Esophagus squamous epithelium (tissue), 5 donors: ENCODE measurements at places on chromosomes 5 and 9.

DNA sequence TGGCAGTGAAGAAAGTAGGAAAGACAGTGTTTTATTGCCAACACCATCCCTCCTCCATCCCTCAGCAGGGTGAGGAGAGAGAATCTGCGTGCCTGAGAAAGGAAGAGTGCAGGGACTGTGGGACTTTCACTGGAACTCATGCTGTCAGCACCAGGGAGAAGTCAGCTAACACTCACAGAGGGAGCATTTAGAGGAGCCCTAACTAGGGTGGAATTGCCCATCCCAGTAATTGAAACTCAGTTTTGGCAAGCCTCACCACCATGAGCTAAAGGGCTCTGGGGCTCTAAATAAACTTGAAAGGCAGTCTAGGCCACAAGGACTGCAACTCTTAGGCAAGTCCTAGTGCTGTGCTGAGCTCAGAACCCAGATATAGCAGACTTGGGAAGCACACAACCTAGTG lies 622.3 kb downstream of the SEMA5A start:
- DNase-seq, result no peak

- no peak for DNase-seq
Observed at GRCh38 chr5:58074222-58074621, 385.7 kb downstream of the PLK2 start.

- no peak for DNase-seq
Observed at GRCh38 chr5:113034182-113034773, 57.7 kb downstream of the DCP2 start.

DNA sequence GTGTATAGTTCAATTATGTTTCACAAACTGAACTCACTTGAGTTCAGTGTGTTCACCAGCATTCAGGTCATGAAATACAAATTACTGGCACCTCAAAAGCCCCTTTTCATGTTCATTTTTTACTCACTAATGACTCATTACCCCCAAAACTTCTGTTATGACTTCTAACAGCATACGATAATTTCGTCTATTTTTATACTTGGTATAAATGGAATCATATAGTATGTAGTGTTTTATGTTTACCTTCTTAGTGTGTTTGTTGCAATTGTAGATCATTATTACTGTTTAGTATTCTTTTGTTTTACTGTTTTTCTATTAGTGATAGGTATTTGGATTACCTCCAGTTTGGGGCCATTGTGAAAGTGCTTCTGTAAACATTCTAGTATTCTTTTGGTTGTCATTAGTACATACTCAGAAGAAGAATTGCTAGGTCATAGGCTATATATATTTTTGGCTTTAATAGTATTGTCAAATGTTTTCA lies 33.4 kb downstream of the DDX4 start:
- no peak for DNase-seq

DNA sequence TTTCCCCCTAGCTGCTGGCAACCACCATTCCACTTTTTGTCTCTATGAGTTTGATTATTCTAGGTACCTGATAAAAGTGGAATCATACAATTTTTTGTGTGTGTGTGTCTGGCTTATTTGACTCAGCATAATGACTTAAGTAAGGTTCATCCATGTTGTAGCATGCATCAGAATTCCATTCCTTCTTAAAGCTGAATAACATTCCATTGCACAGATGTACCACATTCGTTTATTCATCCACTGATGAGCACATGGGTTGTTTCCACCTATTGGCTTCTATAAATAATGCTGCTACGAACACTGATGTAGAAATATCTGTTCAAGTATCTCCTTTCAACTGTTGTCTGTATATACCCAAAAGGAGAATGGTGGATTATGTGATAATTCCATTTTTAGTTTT lies 33.7 kb downstream of the AP3B1 start:
- no peak for DNase-seq

DNA sequence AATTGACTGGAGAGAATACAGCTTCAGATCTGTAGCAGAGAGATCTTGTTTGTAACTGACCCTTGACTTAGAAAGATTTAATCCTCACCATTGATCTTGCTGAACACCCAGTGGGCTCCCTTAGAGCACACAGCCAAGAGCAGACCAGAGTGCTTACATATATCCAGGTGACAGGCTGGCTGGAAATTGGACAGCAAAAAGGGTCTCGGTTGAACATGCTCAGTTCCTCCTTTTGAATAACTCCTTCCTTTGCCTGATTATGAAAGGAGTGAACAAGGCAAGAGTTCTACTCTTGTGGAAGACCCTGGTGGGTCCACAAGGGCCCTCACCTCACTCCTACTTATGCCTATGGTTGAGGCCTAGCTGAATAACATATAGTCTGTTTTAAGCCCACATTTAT lies 134.2 kb upstream of the LHFPL2 start:
- no peak for DNase-seq

DNA sequence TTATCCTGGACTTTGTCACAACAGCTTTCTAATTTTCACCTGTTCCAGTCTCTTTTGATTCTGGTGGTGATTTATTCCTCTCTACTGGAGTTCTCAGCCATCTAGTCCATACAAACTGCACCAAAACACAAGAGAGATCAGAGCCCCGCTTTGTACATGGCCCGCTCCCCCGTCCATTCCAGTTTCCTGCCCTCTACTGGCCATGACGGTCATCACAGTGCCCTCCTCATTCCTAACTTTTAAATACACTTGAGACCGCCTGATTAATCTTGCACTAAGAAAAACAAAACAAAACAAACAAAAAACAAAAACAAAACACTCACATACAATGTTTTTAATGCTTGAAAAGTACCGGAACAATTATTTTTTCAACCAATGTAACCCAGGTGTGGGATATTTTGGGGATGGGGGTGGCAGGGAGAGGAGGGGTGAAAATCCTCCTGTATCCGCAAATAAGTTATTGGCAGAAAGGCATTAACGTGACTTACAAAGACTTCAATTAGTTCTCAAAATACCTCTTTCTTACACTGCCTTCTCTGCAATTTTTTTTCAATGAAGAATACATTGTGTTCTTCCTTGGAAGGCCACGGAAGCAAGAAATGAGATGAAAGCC lies 84.8 kb upstream of the PAM start:
- DNase-seq, result no peak

GRCh38 chr5:171888051-171888481 lies 102.4 kb downstream of the SMIM23 start:
- no peak for DNase-seq

GRCh38 chr5:63022403-63022802 lies 443.8 kb downstream of the LRRC70 start:
- no peak for DNase-seq

DNA sequence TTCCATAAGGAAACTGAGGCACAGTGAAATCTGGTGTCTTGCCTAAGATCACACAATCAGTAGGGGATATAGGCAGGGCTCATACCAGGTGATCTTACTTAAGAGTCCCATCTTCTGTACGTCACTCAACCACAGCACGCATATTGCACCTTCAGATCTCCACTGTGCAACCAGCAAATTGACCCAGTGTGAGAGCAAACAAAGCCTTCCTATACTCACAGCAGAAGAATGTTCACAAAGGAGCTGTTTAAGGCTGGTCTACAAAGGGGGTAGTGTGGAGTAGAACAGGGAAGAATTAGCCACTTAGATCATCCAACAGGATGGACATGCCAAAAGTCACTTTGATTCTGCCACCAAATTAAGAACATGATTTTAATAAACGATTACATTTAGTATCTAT lies 305.9 kb downstream of the SLIT3 start:
- DNase-seq, result no peak

GRCh38 chr5:168987543-168988300 lies 313.2 kb downstream of the SLIT3 start:
- no peak for DNase-seq

- no peak for DNase-seq
Observed at GRCh38 chr9:88433583-88434255, 45.5 kb downstream of the SPIN1 start.
